ENCODE measurements at places on chromosomes 5 and 9. TPM values are rescaled to one million over a fixed set of nuclear protein-coding genes. Genes with fewer than 3 reads are reported as not detected.

The PRUNE2 gene
- total RNA-seq = 41.5 TPM

GRCh38 chr5:111859031-111859430, 102.0 kb upstream of the NREP start:
- no peak for DNase-seq

DNA sequence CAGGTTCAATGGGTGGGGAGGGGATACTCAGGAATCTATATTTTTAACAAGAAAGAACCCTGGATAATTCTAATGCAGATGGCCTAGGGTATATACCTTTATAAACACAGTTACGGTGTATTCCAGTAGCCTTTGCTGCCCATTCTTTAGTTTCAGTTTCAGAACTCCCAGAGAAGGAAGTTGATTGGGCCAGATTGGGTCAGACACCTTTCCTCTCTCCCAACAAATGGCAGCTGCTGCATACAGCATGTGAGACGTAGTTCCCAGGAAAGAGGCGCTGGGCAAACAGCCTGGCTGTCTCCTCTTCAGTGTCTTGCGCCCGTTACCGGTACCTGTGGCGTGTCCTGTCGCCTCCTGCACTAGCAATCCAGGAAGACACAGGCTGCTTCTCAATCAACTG, 20.4 kb downstream of the ACO1 start:
- no peak for DNase-seq

The OR13C9 gene
- not detected for total RNA-seq

DNA sequence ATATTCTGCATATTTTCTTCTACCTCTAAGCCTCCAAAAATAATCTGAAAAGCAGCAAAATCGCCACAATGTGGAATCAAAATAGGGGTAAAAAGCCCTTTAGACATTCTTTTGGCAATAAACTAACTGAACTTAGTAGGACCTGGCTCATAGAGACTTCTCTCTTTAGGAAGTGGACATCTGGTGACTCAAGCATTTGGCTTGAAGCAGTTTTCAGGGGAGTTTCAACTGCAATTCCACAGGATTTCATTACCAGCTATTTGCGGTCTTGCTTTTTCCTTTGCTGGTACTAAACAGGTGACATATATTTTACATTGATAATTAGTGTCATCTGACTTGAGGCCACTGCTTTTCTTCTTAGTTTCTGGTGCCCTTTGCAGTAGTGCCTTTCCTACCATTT, 173.2 kb upstream of the FBN2 start:
- DNase-seq = no peak

- DNase-seq = no peak
These were observed 65.5 kb upstream of the POU4F3 start for GRCh38 chr5:146273109-146273508.

GRCh38 chr9:98263482-98264357, 8.3 kb upstream of the TBC1D2 start:
- peak; percentile 88 for DNase-seq

DNA sequence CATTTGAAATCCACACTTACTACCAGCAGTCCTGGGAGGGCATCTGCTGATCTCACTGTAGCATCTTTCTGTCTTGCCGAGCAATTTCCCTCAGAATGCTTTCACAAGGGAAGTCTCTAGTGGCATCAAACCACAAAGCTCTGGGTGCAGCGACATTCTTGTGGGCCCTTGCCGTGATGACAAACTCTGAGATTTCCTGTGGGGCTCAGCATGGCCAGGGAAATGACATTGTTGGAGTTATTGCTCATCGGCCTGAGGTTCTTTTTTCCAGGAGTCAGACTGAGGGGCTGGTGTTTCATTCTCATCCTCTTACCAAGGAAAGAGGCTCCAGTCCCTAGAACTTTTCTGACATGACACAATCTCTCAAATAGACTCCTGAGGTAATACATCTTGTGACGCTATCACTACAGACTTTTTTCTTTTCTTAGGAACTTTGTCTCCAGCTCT, 51.4 kb downstream of the PFDN1 start:
- no peak for DNase-seq

DNA sequence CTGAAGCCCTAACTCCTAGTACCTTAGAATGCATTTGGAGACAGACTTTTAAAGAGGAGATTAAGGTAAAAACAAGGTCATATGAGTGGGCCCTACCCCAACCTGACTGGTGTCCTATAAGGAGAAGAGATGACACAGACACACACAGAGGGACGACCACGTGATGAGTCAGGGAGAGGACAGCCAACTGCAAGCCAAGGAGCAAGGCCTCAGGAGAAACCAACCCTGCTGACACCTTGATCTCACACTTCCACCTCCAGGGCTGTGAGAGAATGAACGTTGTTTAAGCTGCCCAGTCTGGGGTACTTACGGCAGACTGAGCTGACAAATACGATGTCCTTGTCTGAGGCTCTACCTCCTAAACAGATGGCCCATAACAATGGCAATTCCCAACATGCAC, 93.6 kb downstream of the ROR2 start:
- no peak for DNase-seq

GRCh38 chr5:107875833-107876232, 205.1 kb upstream of the EFNA5 start:
- DNase-seq = no peak

- DNase-seq = no peak
These were observed 332.8 kb upstream of the KLF9 start for GRCh38 chr9:70747261-70747718.

DNA sequence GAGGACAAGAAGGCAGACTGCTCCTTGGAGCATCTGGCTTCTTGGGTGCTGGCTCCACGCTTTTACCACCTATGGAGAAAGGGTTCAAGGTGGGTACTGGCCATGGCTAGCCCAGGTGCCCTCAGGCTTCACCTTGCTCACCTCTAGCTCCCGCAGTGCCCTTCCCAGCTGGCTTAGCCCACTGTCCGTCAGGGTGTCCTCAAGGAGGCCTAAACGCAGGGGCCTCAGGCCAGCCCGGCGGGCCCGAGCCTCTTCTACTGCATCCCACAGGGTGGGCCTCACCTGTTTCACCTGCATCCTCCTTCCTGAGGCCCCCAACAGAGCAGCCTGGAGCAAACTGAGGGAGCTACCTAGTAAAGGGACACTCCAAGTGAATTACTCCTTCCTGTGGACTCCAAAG, 9.1 kb downstream of the SLC35A4 start:
- DNase-seq = no peak

The UGT3A1 gene
- total RNA-seq = not detected

GRCh38 chr5:101976933-101977332, 319.2 kb downstream of the SLCO4C1 start:
- DNase-seq = no peak

GRCh38 chr5:164000241-164000640, 494.8 kb downstream of the MAT2B start:
- DNase-seq = no peak

DNA sequence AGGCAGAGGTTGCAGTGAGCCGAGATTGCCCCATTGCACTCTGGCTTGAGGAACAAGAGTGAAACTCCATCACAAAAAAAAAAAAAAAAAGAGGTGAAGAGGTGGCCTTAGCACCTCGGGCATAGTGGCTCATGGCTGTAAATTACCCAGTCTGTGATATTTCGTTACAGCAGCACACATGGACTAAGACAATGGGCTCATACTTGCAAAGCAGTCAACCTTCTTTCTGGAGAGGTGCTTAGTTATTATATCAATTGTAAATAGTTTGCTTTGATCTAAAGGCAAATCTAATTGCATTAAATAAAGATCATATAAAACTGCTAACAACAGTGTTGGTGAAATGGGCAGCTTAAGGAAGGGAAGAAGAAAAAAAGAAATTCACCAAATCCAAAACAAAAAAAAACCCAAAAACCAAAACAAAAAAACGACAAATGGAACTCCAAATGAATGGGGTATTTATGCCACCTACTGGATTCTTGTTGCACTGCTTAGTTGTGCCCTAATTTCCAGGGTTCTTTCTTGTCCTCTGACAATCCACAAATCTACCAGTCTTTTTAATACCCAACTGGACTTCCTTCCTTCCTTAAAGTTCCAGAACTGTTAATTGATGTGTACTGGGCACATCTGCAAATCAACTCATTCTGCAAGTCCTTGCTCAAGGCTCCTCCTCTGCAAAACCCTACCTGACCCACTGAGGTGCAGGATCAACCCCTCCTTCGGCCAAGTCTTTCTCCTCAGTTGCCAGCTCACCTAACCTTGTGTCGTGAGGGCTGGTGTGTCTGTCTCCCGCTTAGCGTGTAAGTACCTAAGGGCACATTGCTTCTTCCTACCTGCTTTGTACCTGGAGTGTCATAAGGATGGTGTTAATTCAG, 35.0 kb upstream of the DMRT1 start:
- no peak for DNase-seq

The LCN9 gene
- total RNA-seq = not detected

DNA sequence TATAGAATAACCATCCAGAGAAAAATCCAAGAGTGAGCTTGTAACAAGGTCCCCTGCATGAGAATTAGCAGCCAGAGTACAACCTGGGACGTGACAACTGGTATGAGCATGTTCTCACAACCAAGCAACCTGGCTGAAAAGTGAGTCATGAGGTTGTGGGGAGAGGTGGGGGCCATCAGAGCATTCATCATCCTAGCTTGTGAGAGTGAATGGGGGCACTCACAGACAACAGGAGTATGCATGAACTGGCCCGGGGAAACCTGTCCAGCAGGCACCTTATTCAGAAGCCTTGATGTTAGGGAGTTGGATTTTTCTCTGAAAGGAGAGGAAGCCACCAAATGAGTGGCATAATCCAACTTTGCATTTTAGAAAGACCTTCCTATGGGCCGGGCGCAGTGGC, 113.0 kb downstream of the FRMD3 start:
- DNase-seq = no peak

The IL11RA gene
- total RNA-seq = 48.7 TPM

- no peak for DNase-seq
These were observed 173.7 kb upstream of the KIF2A start for GRCh38 chr5:62132276-62132675.

- DNase-seq = peak; percentile 86
These were observed 5.7 kb downstream of the TMC1 start for GRCh38 chr9:72526901-72527800.

DNA sequence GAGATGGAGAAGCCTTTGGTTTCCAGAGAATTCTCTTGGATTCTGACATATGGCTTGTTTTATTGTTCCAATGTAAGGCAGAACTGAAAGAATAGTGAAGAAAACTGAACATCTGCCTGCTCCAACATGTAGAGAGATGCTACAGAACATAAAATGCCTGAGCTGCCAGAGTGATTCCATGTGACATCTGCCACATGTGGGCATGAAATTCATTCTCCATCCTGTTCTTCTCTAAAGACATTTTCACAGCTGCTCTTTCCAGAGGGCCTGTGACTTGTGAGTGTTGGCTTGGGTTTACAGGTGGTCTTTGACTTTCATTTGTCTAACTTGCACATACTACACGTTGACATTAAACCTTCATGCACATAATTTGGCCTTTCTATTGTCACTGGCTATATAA, 33.7 kb upstream of the TXN start:
- no peak for DNase-seq

DNA sequence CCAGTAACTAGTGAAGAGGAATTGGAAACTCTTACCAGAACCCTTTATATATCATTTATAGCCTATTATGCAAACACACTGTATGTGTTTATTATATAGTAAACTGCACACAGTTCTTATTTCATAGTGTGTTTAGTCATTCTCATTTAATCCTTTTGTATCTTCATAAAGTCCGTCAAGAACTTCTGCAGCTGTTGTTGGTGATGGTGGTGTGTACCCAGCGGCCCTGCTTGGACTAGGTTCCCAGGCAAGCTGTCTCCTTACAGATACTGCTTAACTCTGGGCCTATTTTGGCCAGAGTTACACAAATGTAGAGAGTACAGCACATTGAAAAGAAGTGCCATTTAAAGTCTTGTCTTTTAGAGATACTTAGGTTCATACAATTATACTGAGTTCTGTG, 231.9 kb downstream of the NDUFS4 start:
- no peak for DNase-seq

GRCh38 chr5:18660511-18660910, 1026.3 kb downstream of the TAF11L14 start:
- DNase-seq = no peak

GRCh38 chr9:79551586-79551985, 20.2 kb upstream of the TLE4 start:
- no peak for DNase-seq

The ENC1 gene
- 14.9 TPM for total RNA-seq

- DNase-seq = no peak
These were observed 644 bp downstream of the TSC1 start for GRCh38 chr9:132943651-132944293.

The KIF20A gene
- 1.7 TPM for total RNA-seq

The CCL28 gene
- 2.0 TPM for total RNA-seq

The SLC45A2 gene
- total RNA-seq = 0.32 TPM

The IER5L gene
- total RNA-seq = 8.7 TPM

The MEIKIN gene
- not detected for total RNA-seq

- DNase-seq = no peak
These were observed 43.7 kb upstream of the ELOVL7 start for GRCh38 chr5:60887746-60888145.

- no peak for DNase-seq
These were observed 27.5 kb downstream of the CDH6 start for GRCh38 chr5:31221001-31221400.

GRCh38 chr5:143472576-143472975, 69.1 kb upstream of the NR3C1 start:
- no peak for DNase-seq

The EPB41L4B gene
- 23.3 TPM for total RNA-seq

GRCh38 chr5:173760461-173761177, 127.5 kb upstream of the CPEB4 start:
- DNase-seq = no peak

GRCh38 chr5:74889523-74890105, 23.4 kb upstream of the FAM169A start:
- no peak for DNase-seq

GRCh38 chr5:147415651-147416050, 94.2 kb downstream of the DPYSL3 start:
- no peak for DNase-seq

DNA sequence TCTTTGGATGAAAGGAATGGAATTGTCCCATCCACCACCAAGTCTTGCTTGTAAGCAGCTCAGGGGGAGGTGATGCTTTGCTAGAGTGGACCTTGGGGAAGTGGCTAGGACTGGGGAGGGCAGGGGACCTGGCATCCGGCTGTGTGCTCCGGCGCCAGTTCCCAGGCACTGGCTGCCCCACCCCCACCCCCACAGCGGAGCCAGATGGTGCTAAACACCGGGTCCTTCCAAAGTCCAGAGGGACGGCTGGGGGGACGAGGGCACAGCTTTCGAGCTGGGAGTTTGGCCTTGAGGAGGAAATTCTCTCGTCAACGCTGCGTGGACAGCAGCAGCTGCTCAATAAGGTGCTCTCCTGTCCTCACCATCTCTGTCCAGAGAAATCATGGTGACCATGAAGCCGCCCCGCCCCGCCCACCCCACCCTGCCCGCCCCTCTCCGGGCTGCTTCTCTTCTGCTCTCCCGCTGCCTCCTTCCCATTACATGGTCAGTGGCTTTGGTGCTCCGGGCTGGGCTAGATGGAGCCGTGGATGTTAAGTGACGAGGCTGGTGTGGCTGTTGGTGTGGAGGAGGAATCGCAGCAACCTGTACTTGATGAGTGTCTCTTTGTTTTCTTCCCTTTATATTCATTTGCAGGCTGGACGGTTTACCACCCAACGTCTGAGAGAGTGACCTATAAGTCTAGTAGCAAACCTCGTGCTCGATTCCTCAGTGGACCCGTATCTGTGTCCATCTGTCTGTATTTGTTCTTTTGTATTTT, 115.7 kb downstream of the WNK2 start:
- no peak for DNase-seq

GRCh38 chr5:119276978-119277377, 78.8 kb upstream of the TNFAIP8 start:
- no peak for DNase-seq

All from right cardiac atrium (tissue), 5 donors.